CD4-positive, alpha-beta T cell treated with Interleukin-2 at 100 ng/mL for 4 hours (primary cell): ENCODE measurements at places on chromosomes 3 and 15.

- DNase-seq, result no peak
Measured at GRCh38 chr3:1093217-1093616, 393 bp downstream of the CNTN6 start.

- DNase-seq, result no peak
Measured at GRCh38 chr3:127701280-127701911, 28.6 kb downstream of the ABTB1 start.

DNA sequence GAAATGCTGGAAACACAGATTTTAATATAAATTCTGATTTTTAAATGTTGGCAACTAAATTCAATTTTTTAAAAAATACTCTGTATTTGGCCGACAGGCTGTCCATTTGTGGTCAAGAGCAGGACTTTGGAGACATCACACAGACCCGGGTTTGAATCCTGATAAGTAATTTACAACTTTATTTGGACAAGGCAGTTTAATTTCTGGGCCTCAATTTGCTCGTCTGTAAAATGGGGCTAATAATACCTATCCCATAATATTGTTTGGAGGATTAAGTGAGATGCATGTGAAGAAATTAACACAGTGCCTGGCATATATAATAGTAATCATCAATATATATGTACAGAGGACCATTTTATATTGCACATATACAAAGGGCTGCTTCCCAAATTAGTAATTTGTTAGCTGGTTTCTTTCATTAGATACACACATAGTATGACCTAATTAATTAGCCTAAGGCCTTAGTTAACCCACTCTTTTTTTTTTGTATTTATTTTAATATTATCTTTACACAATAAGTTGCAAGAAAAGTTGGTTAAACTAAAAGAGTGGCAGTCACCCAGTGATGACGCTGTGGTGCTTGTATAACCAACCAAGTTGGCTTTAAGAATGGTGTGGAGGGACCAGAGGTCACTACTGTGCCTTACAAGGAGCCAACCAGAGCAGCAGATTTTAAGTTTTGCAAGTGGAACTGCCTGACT lies 665 bp downstream of the PIGB start:
- DNase-seq, result no peak

DNA sequence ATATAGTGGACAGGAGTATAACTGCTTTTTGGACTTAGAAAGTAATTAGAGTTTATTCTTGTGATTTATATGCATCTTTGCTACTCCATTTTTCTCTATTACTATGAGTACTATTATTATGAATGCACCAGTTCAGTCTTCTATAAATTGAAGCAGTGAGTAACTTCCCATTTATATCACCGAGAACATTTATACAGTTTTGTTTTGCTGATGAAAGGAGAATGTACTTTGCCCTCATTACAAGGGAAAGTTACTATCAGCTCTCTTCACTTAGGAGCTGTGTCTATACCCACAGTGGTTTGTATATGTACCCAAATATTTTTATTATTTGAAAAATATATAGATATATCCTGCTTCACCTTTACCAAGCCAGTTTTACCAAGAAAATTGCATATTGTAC lies 5.7 kb downstream of the KBTBD12 start:
- DNase-seq, result no peak

- no peak for DNase-seq
Measured at GRCh38 chr3:111592936-111593335, 2.2 kb downstream of the ZBED2 start.

DNA sequence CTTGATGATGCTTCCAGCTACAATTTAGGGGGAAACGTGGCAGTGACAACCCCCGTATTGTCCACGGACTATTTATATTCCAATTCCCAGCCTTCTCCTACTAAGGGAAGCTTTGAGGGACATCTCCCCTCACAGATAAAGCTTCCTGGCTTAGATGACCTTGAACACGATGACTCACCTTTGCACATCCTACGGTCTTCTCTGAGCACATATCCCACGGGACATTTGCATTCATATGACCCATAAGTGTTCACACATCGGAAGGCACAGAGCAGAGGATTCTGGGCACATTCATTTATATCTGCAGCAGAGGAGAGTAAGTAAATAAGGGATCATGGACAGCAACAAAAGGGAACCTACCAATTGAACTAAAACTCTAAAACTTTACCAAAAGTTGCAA lies 101.5 kb downstream of the DUT start:
- no peak for DNase-seq

- DNase-seq, result no peak
Measured at GRCh38 chr3:63976161-63976871, 47.0 kb downstream of the PSMD6 start.

- DNase-seq, result no peak
Measured at GRCh38 chr3:196624907-196625306, 14.6 kb upstream of the NRROS start.

GRCh38 chr3:116155841-116156240 lies 289.4 kb downstream of the LSAMP start:
- no peak for DNase-seq

DNA sequence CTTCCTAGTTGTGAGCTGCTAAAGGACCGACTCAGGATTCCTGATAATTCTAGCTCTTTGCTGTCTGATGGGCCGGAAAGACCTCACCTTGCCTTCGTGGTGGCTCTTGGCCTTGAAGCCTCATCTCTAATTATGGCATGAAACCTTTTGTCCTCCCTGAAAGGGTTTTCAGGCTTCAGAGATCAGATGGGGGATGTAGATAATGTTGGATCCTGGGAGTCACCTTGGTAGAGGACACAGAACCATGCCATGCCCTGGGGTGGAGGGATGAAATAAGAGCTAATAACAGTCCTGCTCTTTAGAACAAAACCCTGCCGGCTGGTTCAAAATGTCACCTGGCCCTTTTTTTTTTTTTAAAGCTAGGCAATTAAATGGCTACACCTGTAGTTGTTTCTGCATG lies 50.8 kb upstream of the SYN2 start:
- no peak for DNase-seq

GRCh38 chr15:77666296-77666660 lies 33.6 kb upstream of the LINGO1 start:
- no peak for DNase-seq

DNA sequence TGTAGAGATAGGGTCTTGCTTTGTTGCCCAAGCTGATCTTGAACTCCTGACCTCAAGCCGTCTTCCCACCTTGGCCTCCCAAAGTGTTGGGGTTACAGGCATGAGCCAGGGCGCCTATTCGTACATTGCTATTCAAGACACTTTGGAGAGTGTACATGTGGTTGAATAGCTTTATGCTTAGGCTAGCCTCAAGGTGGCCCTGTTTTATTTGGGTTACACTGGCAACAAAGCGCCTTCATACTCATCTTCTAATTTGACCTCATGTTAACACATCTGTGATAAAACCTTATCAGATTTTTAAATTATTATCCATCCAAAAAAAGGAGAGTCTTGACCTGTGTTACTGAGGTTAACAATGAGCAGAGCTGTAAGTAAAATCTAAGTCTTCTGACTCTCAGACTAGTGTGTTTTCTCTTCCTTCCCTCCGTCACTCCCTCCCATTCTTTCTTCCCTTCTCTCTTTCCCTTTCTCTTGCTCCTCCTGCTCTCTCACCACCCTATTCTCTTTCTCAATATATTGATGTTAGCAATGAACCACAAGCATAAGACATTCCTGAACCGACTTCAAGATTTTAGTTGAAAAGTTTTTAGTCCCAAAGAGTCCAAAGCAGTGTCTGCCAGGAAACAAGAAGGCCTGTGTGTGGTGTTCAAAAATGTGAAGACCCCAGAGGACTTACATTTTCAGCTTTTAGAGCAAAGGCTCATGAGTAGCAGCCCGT lies 603.7 kb upstream of the CFAP20DC start:
- DNase-seq, result no peak

DNA sequence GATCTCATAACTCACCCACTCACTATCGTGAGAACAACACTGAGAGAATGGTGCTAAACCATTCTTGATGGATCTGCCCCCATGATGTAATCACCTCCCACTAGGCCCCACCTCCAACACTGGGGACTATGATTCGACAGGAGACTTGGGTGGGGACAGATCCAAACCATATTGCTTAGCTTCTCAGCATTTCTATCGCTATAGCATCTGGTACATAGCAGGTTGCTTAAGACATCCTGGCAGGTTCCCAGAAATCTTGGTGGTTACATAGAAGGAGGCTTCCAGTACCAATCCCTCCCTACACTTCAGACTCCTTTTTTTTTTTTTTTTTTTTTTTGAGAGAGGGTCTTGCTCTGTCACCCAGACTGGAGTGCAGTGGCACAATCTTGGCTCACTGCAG lies 487.8 kb downstream of the EDEM1 start:
- no peak for DNase-seq

GRCh38 chr3:71724584-71725270 lies 475 bp downstream of the EIF4E3 start:
- DNase-seq, result no peak

- no peak for DNase-seq
Measured at GRCh38 chr3:100455841-100456550, 36.4 kb upstream of the TMEM45A start.

- peak; percentile 48 for DNase-seq
Measured at GRCh38 chr3:171460725-171461524, 720 bp upstream of the TNIK start.

GRCh38 chr3:77412021-77412438 lies 372.1 kb downstream of the ROBO2 start:
- DNase-seq, result no peak

DNA sequence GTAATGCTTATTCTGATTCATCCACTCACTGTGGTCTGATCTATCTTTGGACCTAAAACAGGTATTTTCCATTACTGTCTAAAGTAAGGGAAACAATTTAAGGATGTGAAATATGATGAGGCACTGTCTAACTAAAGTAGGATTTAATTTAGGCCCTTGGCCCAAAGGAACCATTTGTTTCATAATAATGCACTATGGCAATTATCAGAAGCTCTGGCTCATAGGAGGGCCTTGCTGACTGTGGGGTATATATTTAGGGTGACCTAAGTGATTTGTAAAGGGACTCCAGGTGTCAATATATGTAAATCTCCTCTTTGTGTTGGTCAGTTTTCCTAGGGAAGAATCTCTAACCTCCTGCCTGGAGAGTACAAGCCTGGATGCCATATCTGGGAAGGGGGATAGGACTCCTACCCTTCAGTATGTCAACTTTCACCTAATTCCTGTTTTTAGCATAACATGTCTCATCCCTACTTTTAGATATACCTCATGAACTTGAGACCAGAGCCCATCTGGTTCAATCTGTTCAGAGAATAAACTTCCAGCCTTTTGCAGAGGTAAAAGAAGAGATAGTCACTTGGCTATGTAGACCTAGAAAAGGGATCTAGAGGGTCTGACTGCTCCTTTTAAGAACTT lies 20.1 kb downstream of the DET1 start:
- no peak for DNase-seq

GRCh38 chr3:119898478-119899191 lies 116.7 kb downstream of the NR1I2 start:
- no peak for DNase-seq

DNA sequence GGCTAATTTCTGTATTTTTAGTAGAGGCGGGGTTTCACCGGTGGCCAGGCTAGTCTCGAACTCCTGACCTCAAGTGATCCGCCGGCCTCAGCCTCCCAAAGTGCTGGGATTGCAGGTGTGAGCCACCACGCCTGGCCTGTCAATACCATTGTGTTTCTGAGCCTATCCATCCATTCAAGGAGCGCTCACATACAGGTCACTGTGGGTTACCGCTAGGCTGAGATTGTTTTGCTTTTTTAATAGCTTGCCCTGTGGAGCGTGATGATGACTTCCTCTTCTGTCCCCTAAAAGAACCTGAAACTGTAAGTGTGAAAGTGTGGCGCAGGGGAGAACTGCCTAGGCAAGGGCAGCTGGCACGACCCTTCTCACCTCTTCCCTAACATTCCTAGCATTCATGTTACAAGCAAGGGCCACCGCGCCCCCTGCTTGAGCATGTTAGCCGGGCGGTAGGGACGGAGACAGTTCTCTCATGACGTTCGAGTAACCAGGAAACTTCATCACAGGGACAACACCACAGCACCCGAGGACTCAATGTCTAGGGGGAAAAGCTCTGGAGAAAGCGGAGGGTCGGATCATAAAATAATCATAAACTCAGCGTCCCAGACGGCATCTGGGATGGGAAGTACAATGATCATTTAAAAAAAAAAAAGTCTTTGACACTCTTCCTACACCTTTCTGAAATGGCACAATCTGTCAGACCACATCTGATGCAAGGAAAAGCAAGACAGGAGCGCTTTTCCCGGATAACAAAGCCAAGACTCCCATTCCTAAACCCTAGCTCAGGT lies 790 bp downstream of the LAMP3 start:
- DNase-seq, result no peak

DNA sequence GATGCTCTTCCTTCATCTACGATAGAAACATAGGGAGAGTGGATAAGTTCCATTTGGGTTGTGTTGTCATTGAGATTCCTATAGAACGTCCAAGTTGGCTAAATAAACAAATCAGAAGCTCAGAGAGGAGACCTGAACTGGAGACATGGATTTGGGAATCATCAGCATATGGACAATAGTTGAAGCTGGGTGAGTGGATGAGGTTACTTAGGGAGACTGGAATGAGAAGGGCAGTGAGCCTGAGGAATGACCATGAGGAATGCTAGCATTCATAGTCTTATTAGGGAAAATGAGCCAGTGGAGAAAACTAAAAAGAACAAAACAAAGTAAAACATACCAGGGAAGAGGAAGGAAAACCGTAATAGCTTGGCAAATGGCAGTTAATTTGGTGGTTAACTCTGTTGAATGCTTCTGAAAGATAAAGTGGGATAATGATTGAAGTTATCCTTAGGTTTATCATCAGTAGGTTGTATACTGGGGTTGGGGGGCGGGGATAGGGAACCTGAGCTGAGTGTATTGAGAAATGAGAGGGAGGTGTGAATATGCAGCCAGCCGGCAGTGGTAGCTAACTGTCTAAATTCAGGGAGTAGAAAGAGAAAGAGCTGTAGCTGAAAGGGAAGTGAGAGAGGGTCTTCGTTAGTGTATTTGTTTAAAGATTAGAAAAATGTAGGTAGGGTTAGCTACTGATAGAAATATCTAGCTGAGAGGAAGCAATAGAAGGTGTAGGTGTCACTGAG lies 74.6 kb downstream of the ARHGEF26 start:
- no peak for DNase-seq

GRCh38 chr3:21752749-21753347 lies 1.8 kb upstream of the ZNF385D start:
- no peak for DNase-seq

GRCh38 chr3:94349310-94349878 lies 286.5 kb downstream of the NSUN3 start:
- no peak for DNase-seq

DNA sequence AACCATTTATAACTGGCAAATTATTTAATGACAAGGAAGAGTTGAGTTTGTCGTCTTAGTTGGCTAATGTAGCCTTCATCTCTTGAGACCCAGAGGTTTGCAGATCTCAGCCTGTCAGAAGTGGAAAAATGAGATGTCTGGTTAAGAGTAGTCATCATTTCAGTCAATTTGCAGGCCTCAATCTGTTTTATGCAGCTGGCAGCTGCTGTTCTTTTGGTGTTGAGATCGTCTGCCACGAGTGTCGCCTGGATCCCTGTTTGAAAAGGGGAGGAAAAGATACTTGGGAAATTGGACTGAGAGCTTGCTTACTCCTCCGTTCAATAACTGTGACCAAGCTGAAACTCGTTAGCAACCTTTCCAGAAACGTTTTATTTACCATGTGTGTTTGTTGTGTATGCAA lies 2.3 kb downstream of the PHLDB2 start:
- DNase-seq, result no peak

- DNase-seq, result no peak
Measured at GRCh38 chr3:193784822-193785221, 191.8 kb downstream of the OPA1 start.

GRCh38 chr3:5677555-5677954 lies 490.0 kb downstream of the EDEM1 start:
- DNase-seq, result no peak
